ENCODE measurements at places on chromosomes 6 and 20. TPM values are rescaled to one million over a fixed set of nuclear protein-coding genes. Genes with fewer than 3 reads are reported as not detected.

TBX18 gene
- total RNA-seq: not detected

MMP24 gene
- total RNA-seq: not detected

- DNase-seq: no peak
- H3K4me1 ChIP-seq: no peaks in the 10 kb centered on the region
- no peaks in the 10 kb centered on the region for H3K27me3 ChIP-seq
- no peak overlapping the region for H3K27ac ChIP-seq
- H3K36me3 ChIP-seq: no peaks in the 10 kb centered on the region
Observed at GRCh38 chr6:52317211-52317610, 32.7 kb upstream of the MCM3 start.

- no peaks in the 10 kb centered on the region for H3K4me1 ChIP-seq
- no peak overlapping the region for H3K27ac ChIP-seq
- DNase-seq: no peak
- H3K36me3 ChIP-seq: no peaks in the 10 kb centered on the region
- H3K4me3 ChIP-seq: no peak overlapping the region
Observed at GRCh38 chr6:109103942-109104341, 8.6 kb downstream of the CEP57L1 start.

- no peaks in the 10 kb centered on the region for H3K27me3 ChIP-seq
- no peak overlapping the region for H3K27ac ChIP-seq
- DNase-seq: no peak
- H3K36me3 ChIP-seq: no peaks in the 10 kb centered on the region
Observed at GRCh38 chr6:51322505-51322904, 503.8 kb downstream of the TFAP2B start.

Data from Peyer's patch (tissue), 4 donors.